ENCODE measurements at places on chromosomes 12 and 14. TPM values are rescaled to one million over a fixed set of nuclear protein-coding genes. Genes with fewer than 3 reads are reported as not detected.

Gene RDH11
- polyA plus RNA-seq, result 39.4 TPM

- DNase-seq, result no peak
These were observed 177.1 kb downstream of the BCL11B start for GRCh38 chr14:99094901-99095300.

DNA sequence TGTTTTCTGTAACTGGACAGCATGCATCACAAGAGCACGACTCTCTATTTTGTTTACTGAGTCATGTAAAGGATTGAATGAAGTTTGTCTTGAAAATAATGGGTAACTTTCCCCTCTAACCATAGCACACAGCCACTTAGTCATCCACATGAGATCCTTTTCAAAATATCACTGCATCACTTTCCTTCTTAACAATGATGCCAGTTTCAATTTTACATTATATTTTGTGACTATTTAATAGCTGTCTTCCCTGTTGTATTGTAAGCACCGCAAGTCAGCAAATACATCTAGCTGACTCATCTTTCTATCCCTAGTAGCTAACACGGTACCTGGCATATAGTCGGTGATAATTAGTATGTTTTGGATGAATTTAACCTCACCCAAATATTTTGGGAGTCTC, 83.3 kb upstream of the PPM1H start:
- no peak for DNase-seq

GRCh38 chr12:63982604-63983295, 138.2 kb downstream of the SRGAP1 start:
- DNase-seq, result no peak

DNA sequence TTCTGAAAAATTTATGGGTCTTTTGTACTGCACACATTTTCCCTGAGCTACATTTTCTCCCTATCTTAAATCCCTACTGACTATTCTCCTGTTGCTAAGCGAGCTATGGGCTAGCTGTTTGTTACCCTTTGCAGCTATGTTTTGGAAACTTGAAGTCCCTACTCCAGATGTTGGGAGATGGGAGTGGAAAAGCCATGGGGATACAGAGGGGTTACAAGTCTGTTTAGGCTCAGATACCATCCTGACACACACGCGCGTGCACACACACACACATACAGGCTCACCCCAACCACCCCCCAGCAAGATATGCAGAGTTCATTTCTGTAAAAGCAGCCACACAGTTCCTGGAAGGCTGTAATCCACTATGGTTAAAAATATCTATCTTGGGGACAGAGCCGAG, 15.8 kb downstream of the ATP5MC2 start:
- DNase-seq, result no peak

- DNase-seq, result no peak
These were observed 126.5 kb downstream of the C12orf75 start for GRCh38 chr12:105457026-105457425.
